NCI-H2029 treated with DMSO at 0.1 percent for 48 hours (cell line): ENCODE measurements at places on chromosomes 16 and 17.

- DNase-seq = no peak
Observed at GRCh38 chr17:1995907-1996799, 29.0 kb downstream of the RTN4RL1 start.

- no peak for DNase-seq
Observed at GRCh38 chr17:33492731-33493265, 199.7 kb upstream of the ASIC2 start.

- peak; percentile 13 for DNase-seq
Observed at GRCh38 chr17:39705786-39706348, 6.0 kb downstream of the ERBB2 start.

- no peak for DNase-seq
Observed at GRCh38 chr17:3027786-3028532, 35.4 kb downstream of the OR1D5 start.

GRCh38 chr16:24070851-24071250 lies 185.3 kb upstream of the CACNG3 start:
- DNase-seq = peak; percentile 44

- no peak for DNase-seq
Observed at GRCh38 chr16:354971-355461, 2.5 kb upstream of the AXIN1 start.

GRCh38 chr16:53865494-53865863 lies 161.5 kb downstream of the FTO start:
- no peak for DNase-seq

GRCh38 chr17:74219576-74220133 lies 6.3 kb downstream of the TTYH2 start:
- DNase-seq = no peak

GRCh38 chr17:48143629-48144028 lies 36.1 kb downstream of the SNX11 start:
- no peak for DNase-seq

DNA sequence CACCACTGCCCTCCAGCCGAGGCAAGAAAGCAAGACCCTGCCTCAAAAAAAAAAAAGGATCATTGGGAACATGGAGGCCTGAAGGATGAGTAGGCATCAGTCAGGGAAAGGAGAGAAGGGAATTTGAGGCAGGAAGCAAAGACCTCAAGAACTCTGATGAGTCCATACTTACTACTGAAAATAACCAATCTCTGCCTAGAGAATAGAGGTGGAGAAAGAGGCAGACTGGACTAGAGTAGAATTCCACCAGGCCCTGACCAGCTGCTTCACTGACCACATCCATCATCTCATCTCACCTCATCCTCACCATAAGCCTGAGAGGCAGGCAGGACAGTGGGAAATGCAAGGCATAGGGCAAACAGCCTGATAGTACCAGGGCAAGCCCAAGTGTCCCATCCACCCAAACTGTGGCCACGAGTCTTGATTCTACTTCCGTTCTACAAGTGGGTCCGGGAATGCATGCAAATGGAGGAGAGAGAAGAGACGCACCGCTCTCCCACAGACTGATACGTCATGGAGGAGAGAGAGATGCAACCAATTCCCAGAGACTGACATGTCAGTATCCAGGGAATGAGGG lies 17.1 kb downstream of the ANKRD11 start:
- DNase-seq = no peak

DNA sequence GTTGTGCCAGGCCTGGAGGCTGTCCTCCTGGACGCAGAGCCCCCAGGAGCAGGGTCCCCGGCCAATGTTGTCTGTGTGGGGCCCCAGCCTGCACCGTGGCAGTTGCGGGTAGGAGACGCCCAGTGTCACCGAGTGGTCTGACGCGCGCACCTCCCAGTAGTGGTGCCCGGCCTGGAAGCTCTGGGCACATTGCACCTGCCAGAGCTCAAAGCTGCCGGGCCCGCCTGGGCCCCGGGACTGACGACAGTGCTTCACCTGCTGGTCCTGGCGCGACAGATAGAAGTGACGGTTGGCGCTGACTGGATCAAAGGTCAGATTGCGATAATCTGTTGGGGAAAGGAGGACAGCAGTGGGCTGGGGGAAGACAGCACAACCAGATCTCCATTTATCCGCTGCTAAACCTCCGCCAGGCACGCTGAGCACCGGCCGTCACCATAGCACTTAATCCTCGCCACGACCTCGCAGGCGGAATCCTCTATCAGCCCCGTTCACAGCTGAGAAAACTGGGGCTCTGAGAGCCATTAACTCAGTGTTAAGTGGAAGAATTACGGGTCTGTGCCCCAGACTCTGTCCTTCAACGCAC lies 5.6 kb downstream of the TRIM65 start:
- DNase-seq = no peak

GRCh38 chr17:40327244-40327729 lies 18.3 kb downstream of the RARA start:
- no peak for DNase-seq

DNA sequence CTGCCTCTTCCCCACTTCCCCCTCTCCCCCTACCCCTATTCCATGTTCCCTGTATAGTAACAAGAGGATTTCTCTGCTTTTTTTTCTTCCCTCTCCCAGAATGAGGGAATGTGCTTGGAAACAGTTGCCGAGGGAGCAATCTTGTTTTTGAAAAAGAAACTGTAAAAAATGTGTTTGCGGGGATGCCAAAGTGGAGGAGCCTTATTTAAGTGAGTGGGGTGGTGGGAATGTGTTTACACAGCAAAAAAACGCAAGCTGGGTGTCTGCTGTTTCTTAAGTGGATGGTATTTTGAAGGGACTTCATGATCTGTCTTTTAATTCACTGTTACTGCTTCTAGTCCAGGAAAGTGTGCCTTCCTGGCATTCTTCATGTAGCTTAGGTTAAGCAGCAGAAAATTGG lies 254.4 kb downstream of the SHISA9 start:
- DNase-seq = no peak

DNA sequence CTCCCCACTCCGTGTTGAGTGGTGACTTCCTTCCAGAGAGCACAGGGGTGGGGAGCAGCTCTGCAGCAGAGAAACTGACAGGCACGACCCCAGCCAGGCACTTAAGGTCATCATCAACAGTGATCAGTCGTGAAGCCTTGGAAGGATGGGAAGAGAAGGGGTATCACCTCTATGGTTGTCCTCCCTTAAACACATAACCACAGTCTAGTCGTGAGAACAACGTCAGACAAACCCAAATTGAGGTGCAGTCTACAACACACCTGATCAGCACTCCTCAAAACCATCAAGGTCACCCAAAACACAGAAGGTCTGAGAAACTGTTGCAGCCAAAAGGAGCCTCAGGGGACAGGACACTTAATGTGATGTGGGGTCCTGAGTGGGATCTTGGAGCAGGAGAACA lies 68.3 kb downstream of the MPRIP start:
- DNase-seq = no peak

GRCh38 chr17:34371405-34372100 lies 8.5 kb upstream of the CCL1 start:
- DNase-seq = no peak

- no peak for DNase-seq
Observed at GRCh38 chr17:54368906-54369305, 531.7 kb upstream of the TOM1L1 start.

GRCh38 chr17:6461792-6462524 lies 17.7 kb downstream of the PIMREG start:
- no peak for DNase-seq

- no peak for DNase-seq
Observed at GRCh38 chr16:26731729-26732128, 335.0 kb upstream of the C16orf82 start.

DNA sequence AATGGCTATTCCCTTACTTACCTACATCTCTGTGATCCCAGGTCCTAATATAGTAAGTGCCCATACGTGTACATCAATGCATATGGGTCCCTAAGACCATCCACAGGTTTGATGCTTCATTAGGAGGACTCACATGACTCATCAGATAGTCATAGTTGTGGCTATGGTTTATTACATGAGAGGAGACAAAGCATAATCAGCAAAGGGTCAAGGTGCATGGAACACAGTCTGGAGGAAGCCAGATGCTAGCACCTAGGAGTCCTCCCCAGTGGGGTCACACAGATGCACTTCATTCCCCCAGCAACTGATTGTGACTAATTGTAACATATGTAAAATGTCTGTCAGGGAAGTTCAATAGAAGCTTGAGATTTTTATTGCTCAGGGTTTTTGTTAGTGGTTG lies 42.8 kb downstream of the PHKB start:
- no peak for DNase-seq

DNA sequence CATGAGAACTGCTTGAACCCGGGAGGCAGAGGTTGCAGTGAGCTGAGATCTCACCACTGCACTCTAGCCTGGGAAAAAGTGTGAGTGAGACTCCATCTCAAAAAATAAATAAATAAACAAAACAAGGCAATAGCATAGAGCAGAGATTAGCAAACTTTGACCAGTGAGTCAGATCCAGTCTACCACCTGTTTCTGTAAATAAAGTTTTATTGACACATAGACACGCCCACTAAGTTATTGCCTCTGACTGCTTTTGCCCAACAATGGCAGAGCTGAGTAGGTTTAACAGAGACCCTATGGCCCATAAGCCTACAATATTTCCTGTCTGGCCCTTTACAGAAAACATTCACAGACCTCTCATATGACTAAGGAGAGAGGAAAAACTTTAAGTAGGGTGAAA lies 44.3 kb downstream of the XYLT1 start:
- DNase-seq = no peak

DNA sequence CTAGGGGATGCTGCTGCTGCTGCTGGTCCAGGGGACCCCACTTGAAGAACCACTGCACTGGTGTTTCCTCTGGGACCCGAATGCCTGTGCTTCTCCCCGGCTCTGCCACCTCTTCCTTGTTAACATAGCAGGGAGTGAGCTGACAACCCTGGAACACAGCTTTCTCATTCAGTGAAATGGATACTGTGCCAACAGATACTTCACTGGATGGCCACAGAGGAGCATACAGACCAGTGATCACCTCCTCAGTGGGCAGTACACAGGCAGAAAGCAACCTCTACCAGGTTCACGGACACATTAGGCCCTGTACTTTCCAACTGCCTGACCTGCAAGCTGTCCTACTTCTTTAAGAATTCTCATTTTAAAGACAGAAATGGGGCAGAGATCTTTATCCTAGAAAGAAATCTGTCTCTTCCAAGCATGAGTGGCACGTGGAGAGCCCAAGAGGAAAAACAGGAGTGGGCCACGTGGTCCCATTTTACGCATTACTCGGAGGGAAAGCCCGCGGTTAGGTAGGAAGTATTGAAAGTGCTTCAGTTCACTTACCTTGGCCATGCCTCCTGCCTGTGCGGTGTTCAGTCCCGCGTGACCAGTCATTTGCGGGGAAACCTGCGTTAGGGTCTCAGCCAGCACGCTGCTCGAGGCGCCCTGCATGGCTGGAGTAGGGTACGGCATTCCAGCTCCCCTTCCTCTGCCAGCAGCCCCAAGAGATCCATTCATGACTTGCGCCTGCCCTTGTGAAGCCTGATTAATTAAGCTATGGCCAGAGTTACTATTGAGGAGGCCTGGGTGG lies 30.6 kb downstream of the CREBBP start:
- no peak for DNase-seq

- no peak for DNase-seq
Observed at GRCh38 chr17:5683241-5683640, 98.9 kb upstream of the NLRP1 start.

DNA sequence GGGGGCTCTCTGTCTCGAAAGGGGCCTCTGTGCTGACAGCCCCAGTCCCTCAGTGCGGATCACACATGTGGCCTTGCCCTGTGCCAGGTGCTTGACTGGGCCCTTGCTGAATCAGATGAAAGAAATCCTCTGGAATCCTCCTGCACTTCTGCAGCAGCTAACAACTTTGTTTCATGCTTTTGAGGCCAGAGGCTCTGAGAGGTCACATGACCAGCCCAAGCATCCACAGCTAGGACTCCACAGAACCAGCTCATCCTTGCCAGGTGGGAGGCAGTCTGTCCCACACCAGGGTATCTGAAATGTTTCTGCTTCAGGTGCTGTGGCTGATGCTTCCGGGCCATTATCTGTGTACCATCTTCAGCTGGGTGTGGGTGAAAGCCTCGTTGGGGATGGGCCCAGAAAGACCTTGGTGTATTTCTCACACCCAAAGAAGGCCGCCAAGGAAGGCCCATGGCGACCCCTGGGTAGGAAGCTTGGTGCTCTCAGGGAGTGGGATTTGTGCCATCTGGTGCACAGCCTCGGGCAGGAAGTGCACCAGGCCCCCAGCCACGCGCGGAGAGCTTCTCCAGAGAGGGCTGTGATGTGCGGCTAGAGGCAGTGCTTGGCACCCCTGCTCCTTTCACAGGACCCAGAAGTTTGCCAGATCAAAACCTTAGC lies 143.8 kb downstream of the CLEC16A start:
- DNase-seq = no peak

DNA sequence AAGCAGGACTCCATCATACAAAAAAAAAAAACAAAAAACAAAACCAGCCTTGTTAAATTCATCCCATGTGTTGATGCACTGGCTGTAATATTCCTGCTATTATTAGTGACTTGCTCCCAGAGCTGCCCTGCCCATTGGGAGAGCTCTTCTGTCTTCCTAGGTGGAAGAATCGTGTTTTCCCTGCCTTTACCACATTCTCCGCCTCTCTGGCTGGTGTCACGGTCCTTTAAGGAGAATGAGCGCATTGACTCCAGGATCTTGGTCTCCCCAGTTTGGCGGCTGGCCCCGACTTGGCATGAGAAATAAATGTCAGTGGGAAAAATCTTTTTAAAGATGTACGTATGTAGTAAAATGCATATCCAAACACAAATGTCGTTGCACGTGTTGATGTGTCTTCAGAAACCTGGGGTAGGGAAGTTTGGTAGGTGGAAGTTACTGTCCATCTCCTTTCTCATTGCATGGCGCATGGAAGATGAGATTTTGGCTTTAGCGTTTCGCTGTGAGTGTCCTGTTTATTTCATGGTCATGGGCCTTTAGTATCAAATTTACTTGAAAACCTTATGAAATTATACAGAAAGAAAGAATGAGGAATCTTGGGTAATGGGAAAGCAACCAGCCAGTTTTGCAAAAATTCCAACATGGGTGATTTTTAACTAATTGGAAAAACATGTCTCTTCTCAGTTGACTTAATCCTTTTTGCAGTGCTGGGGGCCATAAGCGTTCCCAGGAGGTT lies 15.5 kb downstream of the RMI2 start:
- DNase-seq = no peak

- no peak for DNase-seq
Observed at GRCh38 chr17:50935221-50935995, 69.3 kb upstream of the TOB1 start.

DNA sequence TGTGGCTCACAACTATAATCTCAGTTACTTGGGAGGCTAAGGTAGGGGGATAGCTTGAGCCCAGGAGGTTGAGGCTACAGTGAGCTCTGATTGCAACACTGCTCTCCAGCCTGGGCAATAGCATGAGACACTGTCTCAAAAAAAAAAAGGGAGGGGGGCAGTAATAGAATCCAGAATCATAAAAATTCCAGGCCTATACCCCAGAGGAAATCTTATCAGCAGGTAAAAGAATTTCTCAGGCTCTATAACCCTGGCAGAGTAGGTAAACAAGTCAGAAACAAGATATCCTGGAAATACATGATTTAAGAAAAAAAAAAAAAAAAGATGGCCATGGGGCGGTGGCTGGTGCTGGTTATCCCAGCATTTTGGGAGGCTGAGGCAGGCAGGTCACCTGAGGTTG lies 12.9 kb downstream of the SPAG9 start:
- DNase-seq = no peak
